ENCODE measurements at places on chromosomes 7 and 10.
A peak's percentile ranks its signal among the peaks of the same experiment; 100 is the strongest.

DNA sequence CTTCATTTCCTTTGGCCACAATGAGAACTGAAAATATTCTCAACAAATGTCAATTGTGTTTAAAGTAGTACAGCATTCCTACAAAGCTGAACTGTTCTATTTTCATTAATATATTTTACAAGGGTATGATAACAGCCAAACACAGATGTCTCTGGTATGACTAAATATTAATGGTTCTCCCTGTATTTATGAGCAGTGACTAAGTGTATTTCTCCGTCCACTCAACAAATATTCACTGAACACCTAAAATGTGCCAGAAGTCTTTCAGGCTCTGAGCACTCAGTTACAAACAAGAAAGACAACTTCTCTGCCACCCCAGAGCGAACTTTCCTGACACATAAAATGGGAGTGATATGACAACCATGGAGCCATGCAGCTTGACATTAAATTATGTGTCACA lies 135.6 kb downstream of the VPS41 start:
- DNase-seq = no peak

DNA sequence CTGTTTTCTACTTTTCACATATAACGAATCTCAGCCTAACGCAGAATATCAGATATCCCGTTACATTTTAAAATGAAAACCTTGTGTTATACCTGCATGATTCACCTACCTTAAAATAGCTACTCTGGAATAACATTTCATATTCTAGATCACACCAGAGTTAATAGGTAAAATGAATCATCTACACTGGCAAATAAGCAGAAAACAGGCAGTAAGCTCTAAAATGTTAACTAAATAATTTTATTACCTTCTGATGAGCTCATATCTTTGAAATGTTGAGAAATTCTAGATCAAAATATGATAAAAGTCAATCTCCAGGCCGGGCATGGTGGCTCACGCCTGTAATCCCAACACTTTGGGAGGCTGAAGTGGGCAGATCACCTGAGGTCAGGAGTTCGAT lies 71.3 kb downstream of the CPEB3 start:
- no peak for DNase-seq

GRCh38 chr10:132096223-132096622 lies 30.5 kb downstream of the JAKMIP3 start:
- no peak for DNase-seq

- DNase-seq = no peak
Measured at GRCh38 chr7:151968357-151968756, 12.1 kb downstream of the GALNTL5 start.

DNA sequence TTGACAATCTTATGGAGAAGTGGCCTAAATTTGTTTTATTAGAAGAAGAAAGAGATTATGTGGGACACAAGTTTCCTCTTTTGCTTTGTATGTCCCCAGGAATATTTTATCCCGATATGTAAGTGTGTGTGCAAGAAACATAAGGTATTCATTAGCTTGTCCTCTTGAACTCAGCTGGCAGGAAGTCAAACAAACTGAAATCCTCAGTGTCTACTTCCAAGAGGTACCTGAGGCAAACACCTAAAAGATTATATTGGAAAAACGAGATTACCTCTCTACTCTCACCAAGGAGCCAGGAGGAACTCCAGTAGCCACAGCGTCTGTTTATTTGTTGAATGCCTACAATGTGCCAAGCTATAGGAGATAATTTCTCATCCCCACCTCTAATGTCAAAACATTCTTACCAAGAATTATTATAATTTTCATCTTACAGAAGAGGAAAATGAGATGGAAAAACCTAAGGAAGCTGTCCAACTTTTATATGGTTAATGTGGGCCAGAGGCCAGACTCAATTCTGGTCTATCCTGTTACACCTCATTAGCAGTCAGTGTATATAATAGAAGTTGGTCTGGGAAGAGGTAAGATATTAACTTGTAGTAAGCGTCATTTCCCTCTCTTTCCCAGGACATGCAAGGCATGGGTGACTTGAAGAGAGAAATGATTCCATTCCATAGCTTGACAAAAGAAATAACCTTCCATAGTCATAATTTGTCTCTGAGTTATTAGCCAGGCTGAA lies 692.7 kb downstream of the MAGI2 start:
- DNase-seq = no peak

- DNase-seq = no peak
Measured at GRCh38 chr7:22332461-22332870, 24.5 kb downstream of the RAPGEF5 start.

DNA sequence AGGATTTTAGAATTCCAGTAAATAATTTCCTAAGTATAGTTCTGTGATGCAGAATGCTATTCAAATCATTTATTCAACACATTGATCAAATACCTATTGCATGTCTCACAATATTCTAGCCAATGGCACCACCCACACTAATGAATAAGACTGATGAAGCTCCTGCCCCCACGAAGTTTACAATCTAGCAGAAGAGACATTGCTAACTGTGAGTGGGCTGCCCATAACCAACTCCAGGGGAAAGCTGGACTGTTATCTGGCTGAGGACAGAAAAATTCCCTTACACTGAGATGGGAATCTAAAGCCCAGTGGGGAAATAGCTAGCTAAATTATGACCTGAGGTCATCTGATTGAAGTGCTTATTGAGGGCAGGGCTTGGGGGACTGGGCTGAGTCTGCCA lies 128.8 kb upstream of the LYZL2 start:
- no peak for DNase-seq

- DNase-seq = no peak
Measured at GRCh38 chr7:5203183-5203537, 13.1 kb downstream of the WIPI2 start.

GRCh38 chr10:927131-927530 lies 4.4 kb downstream of the LARP4B start:
- DNase-seq = no peak

GRCh38 chr7:14691597-14692203 lies 210.9 kb downstream of the DGKB start:
- DNase-seq = peak; percentile 4

- DNase-seq = no peak
Measured at GRCh38 chr7:148709014-148709413, 10.3 kb downstream of the CUL1 start.

- DNase-seq = no peak
Measured at GRCh38 chr7:159040912-159041711, 103.6 kb downstream of the VIPR2 start.

DNA sequence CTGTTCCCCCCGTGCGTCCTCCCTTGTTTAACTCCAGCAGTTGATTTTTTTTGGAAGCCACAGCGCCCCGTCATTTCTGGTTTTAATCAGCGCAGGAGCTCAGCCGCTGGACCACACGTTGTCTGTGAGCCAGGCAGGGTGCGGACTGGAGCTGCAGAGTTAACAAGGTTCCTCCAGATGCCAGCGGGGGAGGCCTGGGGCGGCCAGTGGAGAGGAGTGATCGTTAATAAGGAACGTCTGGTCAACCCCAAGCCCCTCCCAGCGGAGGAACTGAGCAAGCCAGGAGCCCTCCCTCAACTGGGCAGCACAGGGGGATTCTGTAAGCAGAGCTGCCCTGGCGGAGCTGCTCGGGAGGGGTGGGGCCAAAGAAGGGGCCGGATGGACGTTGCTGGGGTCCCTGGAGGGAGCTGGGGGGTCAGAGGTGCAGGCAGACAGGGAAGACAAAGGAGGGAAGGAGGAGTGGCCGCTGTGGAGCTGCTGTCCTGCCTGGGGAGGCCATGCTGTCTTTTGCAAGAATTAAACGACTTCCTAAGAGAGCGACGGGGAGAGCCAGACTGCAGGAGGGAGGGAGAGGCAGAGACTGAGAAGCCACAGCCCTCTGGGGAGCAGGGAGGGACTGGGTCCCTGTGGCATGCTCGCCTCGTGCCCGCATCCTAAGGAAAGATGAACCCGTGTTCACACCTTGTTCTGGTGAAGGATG lies 537.1 kb upstream of the FOXK1 start:
- no peak for DNase-seq

DNA sequence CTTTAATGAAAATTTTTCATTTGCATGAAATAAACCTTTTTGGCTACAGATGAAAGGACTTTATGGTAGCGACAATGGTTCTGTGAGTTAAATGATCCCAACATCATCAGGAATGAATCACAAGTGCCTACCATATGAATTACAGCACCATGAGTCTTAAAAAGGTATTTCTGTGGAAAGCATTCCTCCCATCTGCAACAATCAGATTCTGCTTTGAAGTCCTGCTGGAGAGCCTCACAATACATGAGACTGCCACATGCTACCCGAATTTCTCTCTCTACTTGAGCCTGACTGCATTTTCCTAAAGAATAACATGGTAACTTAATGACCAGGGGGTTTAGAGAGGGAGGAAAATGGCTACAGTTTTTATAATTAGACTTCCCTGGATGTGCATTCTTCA lies 190.3 kb downstream of the TWIST1 start:
- DNase-seq = no peak

- DNase-seq = no peak
Measured at GRCh38 chr7:16514271-16514670, 12.4 kb upstream of the LRRC72 start.
